Hindlimb muscle (tissue), 1 donor: ENCODE measurements at places on chromosomes 6 and 20. TPM values are rescaled to one million over a fixed set of nuclear protein-coding genes. Genes with fewer than 3 reads are reported as not detected.

The SLC32A1 gene
- polyA plus RNA-seq = not detected

The SGK2 gene
- 0.90 TPM for polyA plus RNA-seq

The CNR1 gene
- 0.41 TPM for polyA plus RNA-seq

The HDGFL1 gene
- polyA plus RNA-seq = not detected

The DEFB132 gene
- not detected for polyA plus RNA-seq

The MAVS gene
- polyA plus RNA-seq = 26.0 TPM

The HUS1B gene
- polyA plus RNA-seq = not detected

The NKAIN4 gene
- polyA plus RNA-seq = 53.5 TPM

The TCF21 gene
- polyA plus RNA-seq = 0.04 TPM

The HLA-F gene
- polyA plus RNA-seq = 10.0 TPM

The EXOC2 gene
- polyA plus RNA-seq = 22.3 TPM

The TAP2 gene
- 8.1 TPM for polyA plus RNA-seq

The CRISP2 gene
- polyA plus RNA-seq = not detected

The TFAP2A gene
- polyA plus RNA-seq = 0.84 TPM

The BRPF3 gene
- polyA plus RNA-seq = 26.9 TPM

The FITM2 gene
- polyA plus RNA-seq = 7.2 TPM
